Transverse colon (tissue), 4 donors: ENCODE measurements at places on chromosomes 6 and 20. TPM values are rescaled to one million over a fixed set of nuclear protein-coding genes. Genes with fewer than 3 reads are reported as not detected.
A peak's percentile ranks its signal among the peaks of the same experiment; 100 is the strongest.

The AVP gene
- not detected for total RNA-seq

The HLA-DQA2 gene
- not detected for total RNA-seq

The HLA-DRB1 gene
- 7.9 TPM for total RNA-seq

The MEP1A gene
- total RNA-seq = 186 TPM

The RSPO3 gene
- total RNA-seq = 0.80 TPM

The TNFAIP3 gene
- total RNA-seq = 21.4 TPM

The BCAS4 gene
- 4.0 TPM for total RNA-seq

The DOK5 gene
- total RNA-seq = not detected

The IL17F gene
- total RNA-seq = not detected

The PPIL1 gene
- total RNA-seq = 5.6 TPM

The ZNF217 gene
- 43.8 TPM for total RNA-seq

GRCh38 chr6:57226221-57226620 is 4.1 kb upstream of the RAB23 start:
- no peak for DNase-seq

- DNase-seq = no peak
Measured at GRCh38 chr20:4608861-4609260, 112.8 kb upstream of the PRND start.

GRCh38 chr20:34951252-34951651 is 4.4 kb downstream of the GSS start:
- no peak for DNase-seq

DNA sequence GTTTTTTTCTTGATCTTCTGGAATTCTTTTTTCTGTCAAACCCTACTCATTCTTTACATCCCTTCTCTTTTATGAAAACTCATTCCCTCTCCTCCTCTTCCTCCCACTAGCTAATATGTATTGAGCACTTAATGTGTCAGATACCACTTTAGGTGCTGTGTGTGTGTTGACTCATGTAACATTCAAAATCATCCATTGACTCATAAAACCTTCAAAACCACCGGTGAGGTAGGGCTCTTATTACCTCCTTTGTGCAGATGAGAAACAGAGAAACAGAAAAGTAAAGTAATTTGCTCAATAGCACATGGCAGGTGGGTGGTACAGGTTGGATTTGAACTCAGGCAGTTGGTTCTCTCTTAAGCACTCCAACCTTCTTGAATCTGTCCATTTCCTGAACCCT is 136.3 kb upstream of the NEDD9 start:
- DNase-seq = no peak

GRCh38 chr20:44961870-44962267 is 1.7 kb upstream of the TOMM34 start:
- no peak for DNase-seq

- no peak for DNase-seq
Measured at GRCh38 chr20:21739161-21739560, 33.7 kb downstream of the PAX1 start.

DNA sequence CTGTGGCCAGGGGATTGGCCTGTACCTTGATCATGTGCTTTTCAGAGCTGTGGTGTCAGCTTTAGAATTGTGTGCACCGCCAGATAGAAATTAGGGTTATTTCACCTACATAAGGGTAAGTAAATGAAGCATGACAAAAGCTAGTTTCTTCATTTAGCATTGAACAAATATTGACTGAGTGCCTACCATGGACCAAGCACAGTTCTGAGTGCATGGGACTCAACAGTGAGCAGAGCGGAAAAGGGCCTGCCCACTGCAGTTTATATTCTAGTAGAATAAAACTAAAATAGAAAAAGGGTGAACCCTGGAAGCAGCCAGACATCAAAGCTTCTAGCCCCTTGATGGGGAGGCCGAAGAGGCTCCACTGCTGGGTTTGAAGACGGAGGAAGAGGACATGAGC is 25.6 kb downstream of the ECT2L start:
- no peak for DNase-seq

- DNase-seq = no peak
Measured at GRCh38 chr20:46323557-46323956, 15.3 kb upstream of the CDH22 start.

DNA sequence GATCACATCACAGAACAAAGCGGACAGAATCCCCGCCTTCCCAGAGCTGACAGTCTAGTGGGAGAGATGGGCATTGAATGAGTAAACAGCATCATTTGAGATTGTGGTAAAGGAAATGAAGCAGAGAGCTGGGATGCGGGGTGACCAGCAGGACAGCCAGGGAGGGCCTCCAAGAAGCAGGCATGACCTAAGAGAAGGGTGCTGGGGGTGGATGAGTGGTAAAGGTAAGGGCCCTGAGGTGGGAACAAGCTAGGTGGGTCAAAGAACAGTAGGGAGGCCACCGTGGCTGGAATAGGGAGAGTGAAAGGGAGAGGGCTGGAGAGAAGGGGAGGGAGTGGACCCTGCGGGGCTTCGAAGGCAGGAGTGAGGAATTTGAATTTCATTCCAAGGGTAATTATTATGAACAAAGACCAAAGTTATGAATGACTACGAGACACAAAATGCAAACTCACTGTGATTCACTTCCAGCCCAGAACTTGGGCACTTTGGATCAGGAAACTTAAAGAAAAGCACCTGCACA is 61.4 kb downstream of the CEBPB start:
- DNase-seq = no peak

GRCh38 chr20:21503345-21503744 is 10.5 kb downstream of the NKX2-2 start:
- DNase-seq = no peak

- DNase-seq = no peak
Measured at GRCh38 chr6:39982720-39983119, 48.5 kb upstream of the MOCS1 start.

- no peak for DNase-seq
Measured at GRCh38 chr6:334536-335510, 42.5 kb downstream of the DUSP22 start.

DNA sequence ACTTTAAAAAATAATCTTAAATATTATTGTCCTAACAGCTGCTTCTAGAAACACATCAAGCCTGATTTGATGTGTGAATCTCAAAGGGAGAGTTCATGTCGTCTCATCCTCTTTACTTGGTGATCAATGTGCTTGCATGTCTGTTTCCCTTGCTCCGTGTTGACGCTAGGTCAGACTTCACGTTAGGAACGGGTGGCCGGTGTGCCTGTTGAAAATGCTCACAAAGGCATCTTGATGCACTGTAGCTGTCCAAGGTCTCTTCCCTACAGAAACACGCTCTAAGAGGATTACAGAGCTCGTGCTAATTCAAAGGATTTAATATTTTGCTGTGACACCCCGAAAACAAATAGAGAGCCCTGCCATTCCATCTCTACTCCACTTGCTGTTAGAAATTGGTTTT is 84.6 kb downstream of the ID4 start:
- no peak for DNase-seq

DNA sequence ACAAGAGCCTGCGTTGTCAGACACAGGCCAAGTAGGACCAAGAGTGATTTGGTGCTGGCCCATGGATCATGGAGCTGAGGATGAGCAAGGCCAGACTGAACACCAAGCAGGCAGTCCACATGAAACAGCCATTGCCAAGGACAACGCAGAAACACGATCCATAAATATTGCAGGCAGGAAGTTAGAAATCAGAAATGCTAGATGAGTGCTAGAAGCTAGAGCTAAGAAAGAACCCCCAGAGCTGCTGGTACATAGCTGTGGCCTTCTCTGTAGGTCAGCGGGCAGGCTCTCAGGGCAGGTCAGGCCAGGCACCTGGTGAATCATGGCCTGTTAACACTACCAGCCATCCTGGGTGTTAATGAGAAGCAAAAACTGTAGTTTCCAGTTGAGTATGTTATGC is 119.7 kb downstream of the ALDH8A1 start:
- no peak for DNase-seq

- no peak for DNase-seq
Measured at GRCh38 chr6:16103722-16104121, 25.2 kb upstream of the MYLIP start.

DNA sequence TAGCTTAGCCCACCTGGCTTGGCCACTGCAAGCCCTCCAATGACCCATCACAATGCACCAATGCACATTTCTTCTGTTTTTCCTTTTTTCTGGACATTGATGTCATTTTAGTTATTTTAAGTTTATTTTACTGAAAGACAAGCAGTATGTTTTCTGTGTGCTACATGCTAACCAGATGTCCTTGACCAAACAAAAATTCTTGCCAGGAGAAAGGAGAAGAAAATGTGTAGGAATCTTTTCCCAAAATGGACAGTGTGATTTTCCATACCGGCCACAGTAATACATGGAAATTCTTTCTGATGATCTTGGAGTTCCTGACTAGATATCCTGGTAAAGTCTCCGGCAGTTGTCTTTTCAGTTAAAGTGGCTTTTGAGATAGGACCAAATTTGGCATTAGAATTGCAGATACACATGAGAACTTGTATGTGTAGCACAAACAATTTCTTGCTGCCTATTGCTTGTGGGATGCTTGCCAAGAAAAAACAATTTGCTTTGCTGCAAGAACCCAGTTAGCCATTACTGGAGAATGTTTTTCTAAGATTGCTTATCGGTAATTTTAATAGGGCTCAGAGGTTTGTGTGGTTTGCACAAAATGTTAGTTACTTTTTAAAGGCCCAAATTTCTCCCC is 696.5 kb upstream of the CITED2 start:
- no peak for DNase-seq

DNA sequence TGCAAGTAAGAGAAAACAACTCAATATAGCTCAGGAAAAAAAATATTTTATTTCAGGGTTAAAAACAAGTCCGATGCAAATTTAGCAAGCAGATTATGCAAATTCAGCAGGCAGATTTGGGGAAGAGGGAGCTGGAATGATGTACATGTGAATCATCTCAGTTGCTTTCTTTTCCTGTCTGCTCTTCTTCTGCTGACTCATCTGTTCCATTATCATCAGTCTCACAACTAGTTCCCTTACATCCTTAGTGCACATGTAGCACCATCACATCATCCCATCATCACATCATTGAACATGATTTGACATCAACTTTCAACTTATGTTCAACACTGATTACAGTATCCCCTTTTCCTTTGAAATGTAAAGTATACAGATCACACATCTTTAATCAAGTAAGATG is 11.5 kb upstream of the DEFB113 start:
- no peak for DNase-seq

GRCh38 chr6:747028-747427 is 54.1 kb upstream of the EXOC2 start:
- no peak for DNase-seq

GRCh38 chr6:44327760-44328159 is 14.6 kb upstream of the AARS2 start:
- DNase-seq = no peak

DNA sequence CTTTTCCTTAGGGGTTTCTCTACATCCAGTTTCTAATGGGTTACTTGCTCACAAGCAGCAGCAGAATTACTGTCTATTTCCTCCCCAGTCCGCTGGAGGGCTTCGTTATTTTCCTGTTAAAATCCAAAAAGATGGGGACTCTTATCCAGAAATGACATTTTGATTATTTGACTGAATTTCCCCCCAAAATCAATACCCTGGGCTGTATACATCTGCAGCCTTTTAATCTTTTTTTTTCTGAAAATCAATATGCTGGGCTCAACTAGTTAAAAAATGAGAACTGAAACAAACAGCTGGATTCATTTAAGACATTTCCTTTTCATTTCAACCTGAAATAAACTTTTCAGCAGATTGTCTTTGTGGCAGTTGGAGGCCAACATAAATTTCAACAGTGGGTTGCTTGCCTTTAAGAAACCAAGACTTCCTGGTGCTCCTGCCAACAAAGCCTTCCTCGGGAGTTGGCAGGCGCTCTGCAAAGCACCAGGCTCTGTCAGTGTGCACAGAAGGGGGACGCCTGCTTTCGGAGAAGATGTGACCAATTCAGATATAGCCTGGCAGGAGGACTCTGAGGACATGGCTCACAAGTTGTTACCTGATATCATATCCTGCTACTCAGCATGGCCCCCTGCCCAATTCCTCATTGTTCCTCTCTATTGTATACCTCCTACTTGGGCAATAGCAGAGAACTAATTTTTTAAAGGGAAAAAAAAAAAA is 204.7 kb upstream of the ARG1 start:
- DNase-seq = peak; percentile 76

GRCh38 chr6:149691201-149691600 is 26.7 kb downstream of the LATS1 start:
- DNase-seq = no peak

GRCh38 chr20:48739395-48740291 is 88.2 kb downstream of the PREX1 start:
- DNase-seq = no peak

DNA sequence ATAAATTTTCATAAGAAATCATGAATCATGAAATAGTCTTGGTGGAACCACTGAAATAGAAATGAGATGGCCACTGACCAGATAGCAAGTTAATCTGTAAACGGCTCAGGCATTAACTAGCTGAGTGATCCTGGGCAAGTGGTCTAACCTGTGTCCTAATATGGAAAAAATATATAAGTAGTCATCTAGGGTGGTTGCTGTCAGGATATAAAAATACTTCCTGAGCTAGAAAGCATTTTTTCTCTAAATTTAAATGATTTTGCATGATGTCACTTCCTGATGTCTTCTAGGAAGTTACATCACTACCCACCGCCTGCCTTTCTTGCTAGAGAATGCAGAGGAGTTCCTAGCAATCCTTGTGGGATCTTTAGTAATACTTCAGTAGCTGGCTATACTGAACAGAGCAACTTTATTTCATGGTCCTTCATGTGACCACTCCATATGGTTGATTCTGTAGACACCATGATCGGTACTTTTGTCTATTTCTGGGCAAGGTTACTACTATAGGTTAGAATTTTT is 228.1 kb upstream of the CEP162 start:
- DNase-seq = no peak

DNA sequence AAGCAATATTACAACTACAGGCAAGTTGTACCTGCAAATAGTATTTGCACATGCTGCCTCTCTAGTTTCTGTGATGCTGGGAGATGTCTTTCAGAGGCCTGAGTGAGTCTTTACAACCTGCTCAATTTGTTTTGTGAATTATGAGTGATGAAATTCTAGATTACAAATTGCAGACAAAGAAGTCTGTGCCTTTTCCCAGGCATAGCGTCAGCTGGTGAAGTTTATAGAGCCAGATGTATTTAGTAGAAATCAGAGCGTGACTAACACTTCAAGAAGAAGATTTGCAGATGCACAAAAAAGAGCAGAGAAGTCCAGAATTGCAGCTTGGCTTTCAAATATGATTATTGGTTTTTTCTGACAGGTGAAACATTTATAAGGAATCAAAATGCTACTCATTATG is 289.9 kb downstream of the PLCB1 start:
- no peak for DNase-seq

GRCh38 chr6:95230071-95230740 is 347.1 kb upstream of the MANEA start:
- no peak for DNase-seq

- DNase-seq = no peak
Measured at GRCh38 chr20:56899506-56899905, 270.4 kb downstream of the TFAP2C start.
